ENCODE measurements at places on chromosomes 3 and 15.

- no peak for DNase-seq
Measured at GRCh38 chr15:90869140-90869541, 753 bp downstream of the FURIN start.

DNA sequence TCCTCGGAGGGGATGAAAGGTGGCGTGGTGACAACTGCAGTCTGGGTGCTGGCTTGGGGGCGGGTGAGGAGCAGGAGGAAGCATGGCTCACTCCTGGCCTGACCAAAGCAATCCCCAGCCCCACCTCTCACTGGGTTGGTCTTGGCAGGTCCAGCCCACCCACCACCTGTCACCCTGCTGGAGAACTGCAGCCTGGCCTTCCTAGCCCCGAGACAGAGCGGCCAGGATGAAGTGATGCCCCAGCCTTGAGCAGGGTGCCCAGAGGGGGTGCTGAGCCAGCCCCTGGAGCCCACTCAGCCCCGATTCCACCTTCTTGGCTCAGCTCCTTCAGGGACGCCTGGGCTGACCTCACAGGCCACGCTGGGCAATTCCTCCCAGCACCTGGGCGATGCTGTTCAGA lies 89.9 kb downstream of the IQSEC1 start:
- DNase-seq, result no peak

GRCh38 chr3:98982351-98982750 lies 80.9 kb upstream of the DCBLD2 start:
- DNase-seq, result no peak

DNA sequence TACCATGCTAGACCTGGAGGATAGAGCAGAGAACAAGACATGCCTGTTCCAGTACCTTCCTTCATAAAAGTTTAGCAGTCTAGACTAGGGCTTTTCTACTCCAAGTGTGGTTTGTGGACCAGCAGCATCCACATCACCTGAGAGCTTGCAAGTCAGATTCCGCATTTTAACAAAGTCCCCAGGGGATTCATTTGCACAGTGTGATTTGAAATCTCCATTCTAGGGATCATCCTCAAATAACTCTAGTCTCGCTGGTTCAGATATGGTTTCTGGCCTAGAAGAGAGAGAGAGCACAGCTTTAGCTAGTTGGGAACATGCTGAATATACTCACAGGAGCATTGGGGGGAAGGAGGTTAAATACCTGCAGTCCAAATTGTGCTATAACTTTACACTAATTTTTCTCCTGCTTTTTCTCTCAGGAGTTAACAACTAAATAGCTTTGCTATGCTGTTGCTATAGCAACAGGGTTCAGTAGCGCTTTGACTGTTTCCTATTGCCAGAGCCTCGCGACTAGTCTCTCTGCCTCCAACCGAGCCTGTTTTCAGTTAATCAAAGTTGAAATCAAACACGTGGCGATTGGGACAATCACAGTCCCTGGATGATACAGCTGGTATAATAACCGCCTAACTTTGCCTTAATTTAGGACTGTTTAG lies 64.0 kb upstream of the RASGRF1 start:
- DNase-seq, result no peak

DNA sequence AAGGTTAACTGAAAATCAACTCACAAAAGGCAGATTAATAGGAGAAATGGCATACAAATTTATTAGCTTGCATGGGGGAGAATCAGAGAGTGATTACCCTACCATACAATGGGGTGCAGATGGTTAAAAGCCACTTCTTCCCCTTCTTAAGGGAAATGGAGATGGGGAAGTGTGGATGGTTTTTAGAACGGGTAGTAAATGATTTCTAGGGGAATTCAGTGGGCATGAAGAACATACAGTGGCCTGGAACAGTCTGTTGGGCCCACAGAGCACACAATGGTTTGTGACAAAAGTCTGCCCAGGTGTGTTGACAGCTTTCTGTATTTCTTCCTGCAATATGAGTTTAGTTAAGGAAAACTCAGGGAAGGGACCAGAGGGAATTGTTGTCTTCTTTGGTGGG lies 61.0 kb downstream of the C3orf80 start:
- no peak for DNase-seq

GRCh38 chr3:24454856-24455255 lies 39.8 kb downstream of the THRB start:
- no peak for DNase-seq

GRCh38 chr3:49132073-49132436 lies 795 bp downstream of the LAMB2 start:
- DNase-seq, result no peak

GRCh38 chr3:8990266-8991215 lies 27.3 kb upstream of the RAD18 start:
- no peak for DNase-seq

DNA sequence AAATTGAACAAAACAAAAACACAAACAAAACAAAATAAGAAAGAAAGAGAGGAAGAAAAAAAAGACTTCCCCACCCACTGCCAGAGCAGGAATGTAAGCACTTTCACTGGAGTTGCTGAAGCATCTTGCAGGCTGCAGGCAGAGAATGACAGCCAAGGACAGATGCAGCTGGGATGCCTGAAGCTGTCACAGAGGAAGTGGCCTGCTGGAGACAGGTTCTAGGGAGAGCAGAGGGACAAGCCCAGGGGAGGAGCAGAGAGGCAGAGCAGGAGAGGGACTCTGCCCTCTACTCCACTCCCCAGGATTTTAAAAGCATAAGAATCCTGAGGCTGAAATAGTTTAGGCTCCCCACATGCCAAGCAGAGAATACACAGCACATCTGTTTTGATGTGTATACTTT lies 326.2 kb downstream of the TUSC7 start:
- DNase-seq, result no peak

- DNase-seq, result no peak
Measured at GRCh38 chr3:179186426-179186825, 38.3 kb downstream of the PIK3CA start.

DNA sequence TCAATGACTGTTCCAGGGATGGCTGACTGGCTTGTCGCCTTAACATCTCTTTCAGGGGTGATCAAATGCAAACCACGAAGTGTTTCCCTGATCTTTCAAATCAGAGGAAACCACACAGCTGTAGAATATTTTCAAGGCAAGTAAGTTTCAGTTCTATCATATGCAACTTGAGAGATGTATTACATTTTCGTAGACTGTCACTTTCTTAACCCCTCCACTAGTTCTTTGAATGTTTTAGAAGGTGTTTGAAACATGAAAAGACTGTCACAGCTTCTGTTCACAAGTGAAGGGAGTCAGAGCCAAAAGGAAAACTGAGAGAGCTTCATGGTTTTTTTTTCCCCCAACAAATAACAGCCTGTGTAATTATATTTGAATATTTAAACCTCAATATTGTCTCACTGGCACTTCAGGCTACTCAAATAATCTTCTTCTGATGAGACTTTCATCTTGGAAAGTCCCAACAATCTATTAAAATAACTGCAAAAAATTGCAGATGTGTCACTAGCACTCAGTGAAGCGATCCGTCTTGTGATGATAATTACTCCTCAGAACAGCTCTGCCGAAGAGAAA lies 25.9 kb upstream of the CAPN7 start:
- DNase-seq, result no peak

All from D721Med (cell line).